ENCODE measurements at places on chromosomes 11 and 22.

GRCh38 chr11:122267602-122268001, 151.6 kb upstream of the BLID start:
- no peak for DNase-seq

- DNase-seq: no peak
These were observed 13.1 kb upstream of the HIKESHI start for GRCh38 chr11:86288776-86289507.

- no peak for DNase-seq
These were observed 24.9 kb downstream of the DHCR7 start for GRCh38 chr11:71423181-71423790.

GRCh38 chr11:85440273-85440672, 186.9 kb downstream of the DLG2 start:
- DNase-seq: no peak

- DNase-seq: peak; percentile 71
These were observed 646 bp upstream of the PATZ1 start for GRCh38 chr22:31346733-31347250.

GRCh38 chr22:48721395-48721669, 1106.3 kb downstream of the BRD1 start:
- no peak for DNase-seq

GRCh38 chr22:27133681-27134314, 476.4 kb downstream of the MIAT start:
- no peak for DNase-seq

DNA sequence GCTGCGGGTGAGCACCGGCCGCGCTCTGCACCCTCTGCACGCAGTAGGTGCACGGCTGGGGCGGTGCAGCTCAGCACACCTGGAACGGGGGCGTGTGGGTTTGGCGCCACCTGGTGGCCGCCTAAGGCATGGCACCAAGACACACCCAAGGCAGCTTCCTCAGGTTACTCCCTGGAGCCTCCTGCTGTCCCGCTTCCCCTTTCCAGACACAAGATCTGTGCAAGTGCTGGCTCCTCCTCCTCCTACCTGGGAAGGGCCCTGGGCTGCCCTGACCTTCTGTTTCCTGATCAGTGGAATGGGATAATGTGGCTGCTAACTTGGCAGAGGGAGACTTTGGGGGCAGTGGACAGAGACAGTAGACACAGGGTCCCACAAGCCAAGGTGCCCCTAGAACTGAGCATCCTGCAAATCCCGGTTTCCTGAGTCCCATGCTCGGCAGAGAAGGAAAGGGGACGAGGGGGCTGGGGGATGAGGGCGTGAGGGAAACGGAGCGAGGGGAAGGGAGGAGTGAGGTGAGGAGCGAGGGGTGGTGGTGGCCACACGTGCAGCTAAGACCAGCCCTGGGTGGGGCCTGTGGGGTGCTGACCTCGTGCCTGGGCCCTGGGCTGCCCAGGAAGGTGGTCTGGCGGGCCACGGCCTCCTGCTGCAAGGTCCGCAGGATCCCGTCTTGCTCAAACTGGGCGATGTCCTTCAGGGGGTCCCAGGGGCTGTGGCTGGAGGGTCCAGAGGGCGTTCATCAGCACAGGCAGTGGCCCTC, 34.8 kb upstream of the CARS1 start:
- peak; percentile 34 for DNase-seq

GRCh38 chr22:43828725-43828997, 16.6 kb upstream of the EFCAB6 start:
- no peak for DNase-seq

GRCh38 chr11:6191742-6192141, 7.3 kb upstream of the OR52W1 start:
- DNase-seq: no peak

DNA sequence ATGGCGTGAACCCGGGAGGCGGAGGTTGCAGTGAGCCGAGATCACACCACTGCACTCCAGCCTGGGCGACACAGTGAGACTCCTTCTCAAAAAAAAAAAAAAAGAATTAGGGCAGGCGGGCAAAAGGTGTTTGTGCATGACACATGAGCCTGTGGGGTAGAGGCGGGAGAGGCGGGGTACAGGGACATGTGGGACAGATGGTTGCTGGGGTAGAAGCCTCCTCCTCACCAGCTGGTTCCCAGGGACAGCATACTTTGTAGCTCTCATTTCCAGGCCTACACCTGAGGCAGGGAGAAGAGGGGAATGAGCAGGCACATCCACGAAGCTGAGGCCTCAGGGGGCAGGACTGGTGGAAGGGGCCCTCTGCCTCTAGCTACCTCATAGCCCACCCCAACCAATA, 23.7 kb downstream of the YWHAH start:
- DNase-seq: no peak

- DNase-seq: no peak
These were observed 177.3 kb downstream of the DBX1 start for GRCh38 chr11:19982774-19983495.

DNA sequence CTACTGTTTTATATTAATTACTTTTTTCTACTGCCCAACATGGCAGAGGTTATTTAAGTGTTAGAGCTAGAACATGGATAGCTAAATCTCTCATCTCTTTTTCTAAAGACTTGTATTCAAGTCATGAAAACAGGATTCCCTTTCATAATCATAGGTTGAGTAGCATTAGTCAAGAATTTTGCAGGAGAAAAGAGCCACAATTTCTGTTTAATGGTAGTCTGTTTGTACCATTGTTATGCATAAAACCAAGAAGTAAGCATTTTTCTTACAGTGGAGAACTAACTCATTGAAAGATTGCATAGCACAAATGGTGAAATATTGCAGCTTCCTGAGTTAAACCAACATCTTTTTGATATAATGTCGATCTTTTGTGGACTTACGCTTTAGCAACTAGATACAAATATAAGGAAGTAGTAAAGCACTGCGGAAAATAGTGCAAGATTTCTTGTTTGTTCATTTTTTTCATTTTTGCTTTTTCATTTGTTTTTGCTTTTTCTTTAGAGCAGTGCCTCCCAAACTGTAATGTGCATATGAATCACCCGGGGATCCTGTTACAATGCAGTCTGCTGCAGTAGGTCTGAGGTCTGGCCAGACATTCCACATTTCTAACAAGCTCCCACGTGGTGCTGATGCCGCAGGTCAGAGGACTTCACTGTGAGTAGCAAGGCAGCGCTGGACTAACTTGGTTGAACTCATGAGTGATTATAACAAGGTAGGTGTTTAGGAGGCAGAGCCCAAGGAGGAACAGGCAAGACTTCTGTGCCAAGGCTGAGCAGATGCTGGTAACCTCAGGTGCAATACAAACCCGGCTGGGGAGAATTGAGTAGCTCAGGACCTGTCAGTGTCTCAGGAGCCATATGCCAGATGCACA, 4.6 kb downstream of the ETS1 start:
- DNase-seq: no peak

DNA sequence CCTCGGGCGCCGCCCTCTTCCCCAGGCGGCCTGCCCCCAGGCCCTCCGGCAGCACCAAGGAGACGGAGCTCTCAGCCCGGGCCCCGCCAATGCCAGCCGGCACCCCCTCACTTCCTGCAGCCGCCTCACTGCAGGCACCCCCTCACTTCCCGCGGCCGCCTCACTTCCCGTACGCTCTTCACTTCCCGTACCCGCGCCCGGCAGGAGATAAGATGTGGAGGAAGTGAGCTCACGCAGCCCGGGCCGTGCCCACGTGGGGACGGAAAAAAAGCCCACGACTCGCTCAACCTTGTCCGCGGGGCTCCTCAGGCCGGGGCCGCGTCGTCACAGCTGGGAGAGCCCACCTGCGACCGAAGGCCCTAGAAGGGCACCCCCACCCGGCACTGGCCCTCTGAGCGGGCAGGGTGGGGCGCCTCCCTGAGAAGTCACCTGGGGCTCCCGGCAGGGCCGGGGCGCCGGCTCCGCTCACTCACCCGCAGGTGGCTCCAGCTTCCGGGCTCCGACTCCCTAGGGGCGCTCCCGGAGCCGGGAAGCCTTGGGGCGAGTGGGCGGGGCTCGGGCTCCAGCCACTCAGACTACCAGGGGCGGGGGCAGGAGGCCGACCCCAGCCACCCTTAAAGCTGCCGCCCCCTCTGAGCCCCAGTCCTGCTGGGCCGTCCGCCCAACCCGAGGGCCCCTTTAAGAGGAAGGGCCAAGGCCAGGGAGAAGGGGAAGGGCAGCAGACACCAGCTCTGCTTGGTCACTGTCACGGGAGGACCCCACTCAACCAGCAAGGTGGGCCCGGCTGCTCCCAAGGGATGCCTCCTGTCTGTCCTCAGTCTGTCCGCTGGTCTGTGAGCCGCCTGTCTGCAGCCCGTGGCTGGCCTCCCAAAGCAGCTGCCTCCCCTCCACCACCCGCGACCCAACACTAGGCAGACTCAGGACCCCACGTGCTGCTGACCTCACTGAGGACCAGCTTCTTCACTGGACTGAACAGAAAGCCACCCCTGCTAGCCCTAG, 31.4 kb downstream of the PISD start:
- peak; percentile 68 for DNase-seq

- DNase-seq: no peak
These were observed 98.8 kb downstream of the BCR start for GRCh38 chr22:23278883-23279675.

DNA sequence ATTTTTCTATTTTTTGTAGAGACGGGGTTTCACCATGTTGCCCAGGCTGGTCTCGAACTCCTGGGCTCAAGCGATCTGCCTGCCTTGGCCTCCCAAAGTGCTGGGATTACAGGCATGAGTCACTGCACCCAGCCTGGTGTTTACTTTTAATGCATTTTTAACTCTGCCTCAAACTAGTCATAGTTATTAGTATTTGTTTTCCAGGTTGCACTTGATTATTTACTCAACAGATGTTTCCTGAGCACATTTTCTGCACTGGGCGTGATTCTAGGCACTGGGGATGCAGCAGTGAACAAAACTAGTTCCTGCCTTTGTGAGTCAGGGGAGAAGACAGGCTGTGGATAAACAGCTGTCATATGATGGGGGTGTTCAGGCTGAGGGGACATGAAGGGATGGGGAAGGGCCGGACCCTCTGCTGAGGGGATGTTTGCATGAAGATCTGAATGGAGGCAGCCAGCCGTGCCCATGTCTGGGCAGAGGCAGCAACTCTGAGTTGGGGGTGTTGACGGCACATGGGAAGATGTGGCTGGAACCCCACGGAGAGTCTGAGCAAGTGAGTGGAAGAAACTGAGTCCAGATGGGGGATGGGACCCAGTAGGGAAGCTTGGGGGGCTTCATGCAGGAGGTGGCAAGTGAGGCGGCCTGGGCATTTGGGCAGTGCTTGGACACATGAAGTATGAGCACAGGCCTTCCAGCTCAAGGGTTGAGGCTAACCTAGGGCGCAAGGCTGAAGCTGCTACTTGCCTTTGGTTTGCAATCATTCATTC, 34.4 kb downstream of the MPPED1 start:
- DNase-seq: no peak

GRCh38 chr11:104060004-104060794, 23.8 kb downstream of the DDI1 start:
- DNase-seq: no peak

DNA sequence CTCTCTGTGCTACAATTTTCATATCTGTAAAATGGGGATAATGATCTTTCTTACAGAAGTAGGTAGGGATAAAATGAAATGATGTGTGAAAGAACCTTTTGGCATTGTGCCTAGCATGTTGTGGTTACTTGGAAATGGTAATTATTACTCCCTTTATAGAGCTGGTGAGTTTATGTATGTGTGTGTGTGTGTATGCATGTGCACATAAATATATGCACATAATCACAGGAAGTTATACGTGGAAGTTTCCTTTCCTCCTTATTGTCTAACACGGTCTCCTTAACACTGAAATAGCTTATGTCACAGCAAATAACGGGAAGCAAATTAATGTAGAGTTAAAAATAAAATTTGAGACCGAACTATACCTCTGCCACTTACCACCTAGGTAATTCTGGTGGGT, 163.7 kb upstream of the ZBED5 start:
- no peak for DNase-seq

DNA sequence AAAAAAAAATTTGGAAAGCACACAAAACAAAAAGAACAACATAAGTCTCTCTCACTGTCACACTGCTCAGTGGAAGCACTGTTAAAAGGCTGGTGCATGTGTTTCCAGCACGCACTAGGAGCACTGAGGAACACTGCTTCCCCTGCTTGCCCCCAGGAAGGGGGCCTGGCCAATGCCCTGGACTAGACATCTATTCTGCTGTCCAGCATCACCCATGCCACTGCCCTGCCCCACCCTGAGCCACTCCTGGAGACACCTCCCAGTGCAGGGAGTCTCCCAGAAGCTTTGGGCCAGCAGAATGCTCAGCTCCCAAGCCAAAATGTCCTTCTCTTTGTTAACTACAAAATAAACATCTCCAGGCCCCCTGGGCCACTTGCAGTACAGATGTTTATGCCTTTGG, 49.7 kb upstream of the EMID1 start:
- DNase-seq: no peak

DNA sequence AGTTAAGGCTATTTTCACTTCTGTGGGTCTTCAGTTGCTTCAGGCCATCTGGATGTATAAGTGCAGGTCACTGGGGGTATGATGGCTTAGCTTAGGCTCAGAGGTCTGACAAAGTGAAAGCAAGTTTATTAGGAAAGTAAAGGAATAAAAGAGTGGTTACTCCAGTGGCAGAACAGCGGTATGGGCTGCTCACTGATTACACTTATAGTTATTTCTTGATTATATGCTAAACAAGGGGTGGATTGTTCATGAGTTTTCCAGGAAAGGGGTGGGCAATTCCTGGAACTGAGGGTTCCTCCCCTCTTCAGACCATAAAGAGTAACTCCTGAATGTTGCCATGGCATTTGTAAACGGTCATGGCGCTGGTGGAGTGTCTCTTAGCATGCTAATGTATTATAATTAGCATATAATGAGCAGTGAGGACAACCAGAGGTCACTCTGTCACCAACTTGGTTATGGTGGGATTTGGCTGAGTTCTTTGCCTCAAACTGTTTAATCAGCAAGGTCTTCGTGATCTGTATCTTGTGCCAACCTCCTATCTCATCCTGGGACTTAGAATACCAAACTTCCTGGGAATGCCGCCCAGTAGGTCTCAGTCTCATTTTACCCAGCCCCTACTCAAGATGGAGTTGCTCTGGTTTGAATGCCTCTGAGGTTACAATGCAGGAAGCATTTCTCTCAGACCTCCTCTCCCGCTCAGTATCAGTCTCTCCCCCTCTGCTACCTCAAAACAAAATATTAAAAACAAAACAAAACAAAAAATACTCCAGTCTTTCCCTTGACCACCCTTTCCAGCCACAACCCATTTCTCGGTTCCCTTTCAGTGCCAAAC, 106.6 kb upstream of the SLC22A12 start:
- no peak for DNase-seq

DNA sequence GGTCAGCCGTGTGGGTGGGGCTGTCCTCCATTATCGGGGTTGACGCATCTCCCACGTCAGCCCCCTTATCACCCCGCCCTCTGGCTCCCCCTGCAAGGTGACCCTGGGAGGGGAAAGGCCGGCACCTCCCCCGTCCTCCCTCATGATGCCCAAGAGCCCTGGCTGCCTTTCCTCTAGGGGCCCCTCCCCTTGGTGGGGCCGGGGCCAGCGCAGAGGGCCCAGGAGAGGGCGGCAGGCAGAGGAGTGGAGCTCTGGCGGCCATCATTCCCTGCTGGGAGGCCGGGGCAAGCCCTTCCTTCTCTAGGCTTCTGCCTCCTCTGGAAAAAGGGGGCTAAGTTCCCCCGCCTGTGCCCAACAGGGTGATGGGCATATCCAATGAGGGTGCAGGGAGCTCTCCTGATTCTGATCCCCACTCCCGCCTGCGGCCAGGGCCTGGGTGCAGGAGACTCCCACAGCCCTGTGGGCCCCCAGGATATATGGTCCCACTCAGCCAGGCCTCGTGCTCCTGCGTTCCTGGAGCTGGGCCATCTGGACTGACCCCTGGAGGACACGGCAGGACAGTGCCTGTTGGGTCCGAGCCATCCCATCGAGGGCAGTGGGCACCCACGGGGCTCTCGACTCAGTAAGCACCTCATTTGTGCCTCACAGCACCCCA, 12.3 kb downstream of the MYRF start:
- DNase-seq: no peak

GRCh38 chr11:12216671-12217374, 106.4 kb downstream of the MICAL2 start:
- DNase-seq: no peak
